Stimulated activated CD4-positive, alpha-beta T cell treated with anti-CD3 and anti-CD28 coated beads, TNF-alpha, amount 100 ng/mL, for 48 hours (primary cell): ENCODE measurements at places on chromosomes 13 and 19.
A peak's percentile ranks its signal among the peaks of the same experiment; 100 is the strongest.

DNA sequence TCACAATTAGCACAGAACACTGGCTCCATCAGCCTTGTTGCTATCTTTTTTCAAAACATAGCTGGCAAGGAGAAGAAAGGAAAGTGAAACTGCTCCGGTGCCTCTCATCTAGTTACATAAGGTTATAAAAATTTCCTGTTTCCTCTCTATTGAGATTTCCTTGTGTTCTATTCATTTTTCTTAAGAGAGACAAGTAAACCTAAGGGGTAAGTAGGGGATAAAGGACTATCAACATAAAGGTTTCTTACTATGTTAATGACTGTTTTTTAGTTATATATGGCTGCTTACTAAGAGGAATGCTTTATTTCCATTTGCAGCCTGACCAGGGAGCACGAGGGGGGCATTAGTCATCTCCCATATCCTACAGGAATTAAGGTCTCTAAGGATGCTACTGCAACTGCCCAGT is 73.2 kb upstream of the MLNR start:
- no peak for DNase-seq

- no peak for DNase-seq
Measured at GRCh38 chr13:92716749-92717148, 509.9 kb upstream of the GPC6 start.

GRCh38 chr19:1526066-1526778 is 2.3 kb downstream of the PLK5 start:
- DNase-seq, result no peak

- DNase-seq, result no peak
Measured at GRCh38 chr13:110010404-110011138, 224.2 kb upstream of the IRS2 start.

- DNase-seq, result no peak
Measured at GRCh38 chr13:44410328-44410859, 36.8 kb downstream of the SERP2 start.

- DNase-seq, result no peak
Measured at GRCh38 chr19:29928831-29929230, 13.2 kb upstream of the URI1 start.

DNA sequence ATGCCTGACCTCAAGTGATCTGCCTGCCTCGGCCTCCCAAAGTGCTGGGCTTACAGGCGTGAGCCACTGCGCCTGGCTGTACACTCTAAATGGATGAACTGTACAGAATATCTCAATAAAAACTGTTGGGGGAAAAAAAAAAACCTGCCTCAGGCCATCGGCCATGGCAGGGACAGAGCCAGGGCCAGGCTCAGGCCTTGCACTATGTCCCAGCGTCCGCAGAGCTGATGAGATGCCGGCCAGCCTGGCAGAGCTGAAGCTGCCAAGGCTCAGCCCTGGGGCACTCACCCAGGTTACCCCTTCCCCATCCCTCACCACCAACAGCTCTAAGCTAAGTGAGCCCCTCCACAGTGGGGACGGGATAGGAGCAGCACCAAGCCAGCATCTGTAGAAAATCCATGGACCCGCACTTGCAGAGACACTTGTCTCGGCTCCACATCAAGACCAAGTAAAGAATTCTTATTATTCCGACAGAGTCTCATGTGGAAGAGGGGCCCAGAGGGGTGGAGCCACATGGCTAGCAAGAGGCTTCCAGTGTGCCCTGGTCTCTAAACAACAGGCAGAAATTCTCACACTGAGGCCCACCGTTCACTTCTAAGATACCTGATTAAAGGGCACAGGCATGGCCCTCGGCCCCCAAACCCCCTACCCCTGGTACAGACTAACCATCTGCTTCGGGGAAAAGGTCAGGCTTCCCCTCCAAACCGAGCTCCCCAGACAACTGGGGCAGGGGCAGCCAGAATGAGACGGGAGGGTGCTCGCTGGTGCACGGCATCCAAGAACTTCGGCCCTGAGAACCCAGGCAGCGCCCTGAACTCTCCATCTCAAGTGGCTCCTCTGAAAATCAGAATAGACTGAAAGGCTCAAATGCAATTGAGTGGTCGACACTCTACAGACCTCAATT is 5.8 kb downstream of the PPP6R1 start:
- no peak for DNase-seq

DNA sequence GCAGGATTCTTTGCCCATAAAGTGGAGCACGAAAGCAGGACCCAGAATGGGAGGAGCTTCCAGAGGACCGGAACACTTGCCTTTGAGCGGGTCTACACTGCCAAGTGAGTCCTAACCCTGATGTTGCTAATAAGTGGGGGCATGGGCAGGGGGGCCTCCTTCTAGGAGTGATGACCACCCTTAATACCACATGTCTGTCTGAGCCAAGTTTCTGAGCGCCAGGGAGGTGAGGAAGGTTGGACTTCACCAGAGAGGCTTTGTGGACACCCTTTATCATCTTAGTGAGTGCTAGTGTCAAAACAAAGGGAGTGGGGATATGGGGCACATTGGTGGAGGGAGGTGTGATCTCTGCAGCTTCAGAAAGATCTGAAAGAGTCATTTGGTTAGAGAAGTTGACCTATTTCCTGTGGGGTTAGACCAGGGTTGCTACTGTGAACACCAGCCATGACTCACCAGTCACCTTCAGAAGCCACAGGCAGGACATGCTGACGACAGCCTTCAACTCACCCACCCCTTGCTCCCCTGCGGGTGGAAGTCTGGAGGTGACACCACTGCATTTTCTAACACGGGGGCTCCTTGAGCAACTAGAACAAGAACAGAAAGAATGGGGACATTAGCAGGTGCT is 8.8 kb downstream of the ALOX5AP start:
- peak; percentile 74 for DNase-seq

- DNase-seq, result no peak
Measured at GRCh38 chr13:46552303-46552682, 677 bp upstream of the LRCH1 start.

GRCh38 chr13:49550942-49551644 is 34.3 kb downstream of the RCBTB1 start:
- DNase-seq, result no peak

DNA sequence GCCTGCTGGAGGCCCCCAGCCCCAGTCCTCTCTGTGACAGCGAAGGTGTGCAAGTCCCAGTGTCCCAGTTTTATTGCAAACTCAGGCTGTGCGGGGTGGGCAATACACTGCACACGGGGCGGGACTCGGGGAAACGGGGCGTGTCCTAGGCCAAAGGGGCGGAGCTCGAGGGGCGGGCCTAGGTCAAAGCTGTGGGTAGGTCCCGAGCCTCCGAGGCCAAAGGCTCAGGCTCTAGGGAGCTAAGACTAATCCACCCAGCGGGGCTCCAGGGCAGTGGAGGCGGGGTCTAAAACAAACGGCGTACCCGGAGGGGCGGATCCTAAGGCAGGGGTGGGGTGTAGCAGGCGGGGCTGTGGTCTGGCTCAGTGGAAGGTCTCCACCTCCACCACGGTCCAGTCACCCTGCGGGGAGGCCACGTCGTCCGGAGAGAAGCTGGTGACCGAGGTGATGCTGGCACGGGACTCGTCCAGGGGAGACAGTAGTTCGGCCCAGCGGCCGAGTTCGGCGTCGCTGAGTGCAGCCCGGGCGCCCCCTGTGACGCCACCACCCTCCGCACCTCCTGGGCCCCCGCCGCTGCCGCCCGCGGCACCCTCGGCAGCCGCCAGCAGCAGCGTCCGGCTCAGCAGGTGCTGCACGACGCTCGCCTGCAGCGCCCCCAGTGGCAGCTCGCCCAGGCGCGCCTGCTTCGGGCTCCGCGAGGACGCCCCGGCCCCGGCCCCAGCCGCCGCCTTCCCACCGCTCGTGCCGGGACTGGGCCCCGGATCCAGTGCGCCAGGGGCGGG is 5.3 kb downstream of the PRR36 start:
- DNase-seq, result peak; percentile 66

DNA sequence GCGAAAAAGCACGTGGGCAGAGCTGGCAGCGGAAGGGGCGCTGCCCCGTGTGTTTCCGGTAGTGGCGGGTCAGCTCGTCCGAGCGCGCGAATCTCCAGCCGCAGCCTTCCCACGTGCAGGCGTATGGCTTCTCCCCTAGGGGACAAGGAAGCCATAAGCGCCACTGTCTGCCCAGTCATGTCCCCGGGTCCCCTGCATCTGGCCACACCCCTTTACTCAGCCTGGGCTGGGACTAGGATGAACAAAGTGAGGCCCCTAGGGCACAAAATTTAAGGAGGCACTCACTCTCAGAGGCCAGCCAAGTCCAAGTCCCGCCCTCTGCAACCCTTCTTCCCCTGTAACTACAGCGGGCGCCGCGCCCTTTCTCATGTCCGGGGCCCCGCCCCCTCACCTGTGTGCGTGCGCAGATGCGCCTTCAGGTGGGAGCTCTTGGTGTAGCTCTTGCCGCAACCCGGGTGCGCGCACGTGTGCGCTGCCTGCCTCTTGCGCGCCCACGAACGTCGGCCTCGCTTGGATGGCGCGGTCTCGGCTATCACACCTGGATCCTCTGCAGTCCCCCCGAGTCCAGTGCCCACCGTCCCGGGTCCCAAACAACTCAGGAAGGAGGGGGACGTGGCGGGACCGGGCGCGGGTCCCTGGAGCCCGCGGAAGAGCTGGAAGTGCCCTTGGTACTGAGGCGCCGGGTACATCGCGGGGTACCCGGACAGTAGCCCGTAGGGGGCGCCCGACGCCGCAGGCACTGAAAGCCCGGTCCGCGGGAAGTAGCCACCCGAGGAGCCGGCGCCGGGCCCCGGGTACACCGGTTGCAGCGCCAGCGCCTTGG is 1.9 kb downstream of the KLF1 start:
- peak; percentile 92 for DNase-seq

- no peak for DNase-seq
Measured at GRCh38 chr19:7897292-7897691, 6.4 kb upstream of the MAP2K7 start.

GRCh38 chr13:107742544-107742943 is 472.8 kb downstream of the LIG4 start:
- DNase-seq, result no peak

- no peak for DNase-seq
Measured at GRCh38 chr19:42111384-42111783, 20.9 kb downstream of the POU2F2 start.

DNA sequence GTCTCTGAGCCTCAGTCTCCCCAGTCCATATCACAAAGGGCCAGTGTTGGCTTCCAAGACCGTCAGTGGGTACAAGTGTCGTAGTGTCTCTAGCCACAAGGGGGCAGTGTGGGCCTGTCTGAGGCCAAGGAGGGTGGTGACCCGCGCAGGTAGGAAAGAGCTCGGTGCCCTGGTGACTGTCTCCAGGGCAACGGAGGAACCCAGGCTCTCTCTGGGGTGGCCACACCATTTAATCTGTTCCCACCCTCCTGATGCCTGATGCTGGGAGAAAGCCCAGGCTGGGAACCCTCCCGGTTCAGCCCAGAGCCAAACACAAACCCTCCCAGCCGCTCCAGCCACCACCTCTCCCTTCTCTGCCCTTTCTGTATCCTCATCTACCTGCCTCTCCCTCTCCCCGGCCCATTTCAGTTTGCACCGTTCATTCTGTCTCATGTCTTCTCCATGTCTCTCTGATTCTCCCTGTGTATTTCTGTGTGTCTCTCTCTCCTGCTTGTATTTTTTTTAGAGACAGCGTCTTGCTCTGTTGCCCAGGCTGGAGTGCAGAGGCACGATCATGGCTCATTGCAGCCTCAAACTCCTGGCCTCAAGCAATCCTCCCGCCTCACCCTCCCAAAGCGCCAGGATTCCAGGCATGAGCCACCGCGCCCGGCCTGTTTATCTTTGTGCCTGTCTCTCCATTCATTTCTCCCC is 17.5 kb upstream of the MEIS3 start:
- peak; percentile 81 for DNase-seq

- no peak for DNase-seq
Measured at GRCh38 chr19:13844130-13844631, 32.8 kb upstream of the NANOS3 start.

GRCh38 chr13:37914781-37915391 is 45.3 kb upstream of the TRPC4 start:
- no peak for DNase-seq

- DNase-seq, result no peak
Measured at GRCh38 chr19:48170817-48171347, 402 bp downstream of the ZSWIM9 start.

DNA sequence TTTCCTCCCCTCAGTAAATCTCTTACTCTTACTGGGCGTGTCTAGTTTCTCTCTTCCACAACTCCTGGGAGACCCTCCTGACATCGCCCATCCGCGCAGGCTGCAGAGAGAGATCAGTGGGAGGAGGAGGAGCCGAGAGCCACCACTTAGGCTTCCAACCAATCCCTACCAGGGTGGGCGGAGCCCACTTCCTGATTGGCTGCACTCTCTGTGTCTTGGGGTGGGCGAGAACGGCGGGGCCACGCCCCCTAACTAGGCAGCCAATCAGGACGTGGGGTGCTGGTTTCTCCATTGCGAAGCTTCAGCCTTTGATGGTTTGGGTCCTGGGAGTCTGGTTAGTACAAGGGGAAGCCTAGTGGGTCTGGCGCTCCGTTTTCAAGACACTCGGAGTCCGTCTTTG is at the start of gene PMIS2:
Gene PMIS2 (plus strand): TSS at position 326 of the 400 bp plus-strand sequence. CDS start 87 bp downstream, outside the sequence.
- DNase-seq, result no peak

DNA sequence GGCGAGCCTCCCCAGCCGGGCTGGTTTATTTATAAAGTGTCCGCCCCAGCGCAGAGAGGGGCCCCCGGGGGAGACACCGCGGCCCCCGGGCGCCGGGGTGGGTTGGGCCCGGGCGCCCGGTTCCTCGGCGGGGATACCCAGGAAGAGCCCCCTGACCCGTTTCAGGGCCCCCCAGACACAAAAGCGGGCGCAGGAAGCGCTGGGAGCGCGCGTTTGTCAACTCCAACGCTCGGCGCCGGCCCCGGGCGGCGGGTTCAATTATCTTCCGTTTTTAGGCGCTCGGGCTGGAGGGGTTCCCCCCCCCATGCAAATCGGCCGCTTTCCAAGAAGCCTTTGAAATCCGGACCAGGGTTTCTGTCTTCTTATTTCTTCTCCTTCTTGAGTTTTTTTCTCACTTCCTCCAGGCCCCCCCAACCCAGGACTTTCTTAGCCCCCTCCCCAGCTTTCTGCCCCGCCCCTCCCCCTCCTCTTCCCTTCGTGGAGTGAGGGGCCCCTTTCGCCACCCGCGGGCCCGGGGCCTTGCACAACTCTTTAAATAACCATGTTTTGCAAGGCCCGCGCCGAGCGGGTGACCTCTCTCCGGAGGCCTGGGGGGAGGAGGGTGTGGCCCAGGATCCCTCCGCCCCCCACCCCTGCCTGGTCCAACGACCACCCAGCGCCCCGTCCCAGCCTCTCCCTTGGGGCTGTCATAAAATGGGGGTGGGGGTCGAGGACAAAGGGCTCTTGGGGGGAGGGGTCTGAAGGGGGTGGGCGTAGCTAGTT is 935 bp downstream of the ARID3A start:
- DNase-seq, result peak; percentile 53

- DNase-seq, result no peak
Measured at GRCh38 chr13:21015284-21015683, 46.1 kb downstream of the LATS2 start.

- no peak for DNase-seq
Measured at GRCh38 chr13:26558987-26559386, 1.5 kb downstream of the WASF3 start.
